NCI-H226 (cell line): ENCODE measurements at places on chromosomes 16 and 17.
A peak's percentile ranks its signal among the peaks of the same experiment; 100 is the strongest.

DNA sequence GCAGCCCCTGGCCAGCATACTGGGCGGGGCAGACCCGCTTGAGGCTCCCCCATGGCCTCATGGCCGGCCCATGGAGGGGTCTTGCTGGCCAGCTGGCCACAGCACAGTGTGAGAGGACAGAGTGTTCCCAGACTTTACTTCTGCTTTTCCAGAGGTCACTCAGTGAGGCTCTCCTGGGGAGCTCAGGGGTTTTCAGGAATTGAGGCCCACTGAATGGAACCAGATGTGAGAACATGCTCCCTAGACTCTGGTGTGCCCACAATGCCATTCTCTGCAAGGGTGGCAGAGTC lies 21.2 kb downstream of the ATP6V0D1 start:
- DNase-seq, result no peak

GRCh38 chr17:31379597-31380205 lies 11.8 kb upstream of the RAB11FIP4 start:
- no peak for DNase-seq

GRCh38 chr16:73915140-73915539 lies 381.5 kb upstream of the PSMD7 start:
- DNase-seq, result no peak

- peak; percentile 75 for DNase-seq
These were observed 634 bp downstream of the KANSL1 start for GRCh38 chr17:46192439-46193150.
